ENCODE measurements at places on chromosomes 6 and 20.

- no peak for DNase-seq
Observed at GRCh38 chr6:157877149-157877548, 54.1 kb downstream of the SNX9 start.

DNA sequence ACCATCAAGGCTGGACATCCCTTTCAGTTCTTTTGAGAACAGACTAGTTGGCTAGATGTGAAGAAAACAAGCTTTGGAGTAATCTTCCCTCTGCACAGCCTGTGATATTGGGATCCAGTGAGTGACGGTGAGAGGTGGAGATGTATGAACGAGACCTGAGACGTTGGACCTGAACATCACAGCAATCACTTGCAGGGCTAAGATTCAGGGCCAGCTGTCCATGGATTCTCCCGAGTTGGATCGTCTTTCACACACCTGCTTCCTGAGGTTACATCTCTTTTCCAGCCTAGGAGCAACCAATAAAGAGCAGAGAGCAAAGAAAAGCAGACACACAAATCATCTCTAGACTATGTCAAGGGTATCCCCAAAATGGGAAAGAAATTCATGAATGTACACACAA lies 30.0 kb upstream of the TMEM14A start:
- no peak for DNase-seq

- no peak for DNase-seq
Observed at GRCh38 chr6:164996838-164997237, 312.6 kb downstream of the C6orf118 start.

DNA sequence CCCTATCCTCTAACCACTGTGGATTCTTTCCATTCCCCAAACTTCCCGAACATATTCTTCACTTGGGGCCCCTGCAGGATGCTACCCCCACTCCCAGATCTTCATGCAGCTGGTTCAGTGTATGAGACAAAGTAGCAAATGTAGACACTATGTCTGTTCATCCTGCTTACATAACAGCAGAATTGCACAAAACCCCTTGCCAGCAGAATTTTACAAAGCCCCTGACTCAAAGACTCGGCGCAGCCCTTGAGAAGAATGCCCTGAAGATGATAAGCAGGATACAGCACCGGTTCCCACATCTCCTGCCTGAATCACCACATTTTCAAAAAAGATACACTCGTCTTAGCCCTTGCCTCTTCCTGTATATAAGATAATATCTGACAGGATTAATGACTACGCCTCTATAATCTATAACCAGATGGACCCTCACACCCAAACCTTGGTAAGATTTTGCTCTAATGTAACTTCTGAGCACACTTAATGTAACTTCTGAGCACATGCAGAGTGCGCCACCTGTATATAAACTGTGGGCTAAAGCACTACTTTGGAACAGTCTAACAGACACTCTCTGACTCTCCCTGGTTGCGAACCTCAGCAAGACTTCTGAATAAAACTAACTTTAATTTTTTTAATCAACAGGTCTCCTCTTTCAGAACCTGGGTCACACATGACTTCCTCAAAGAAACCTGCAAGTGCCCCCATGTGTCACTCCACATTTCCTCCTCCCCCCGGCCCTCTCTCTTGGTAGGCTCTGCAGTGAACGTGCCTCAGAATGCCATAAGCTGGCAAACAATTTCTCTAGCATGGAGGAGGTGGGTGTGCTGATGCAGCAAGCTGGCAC lies 28.7 kb downstream of the RALGAPA2 start:
- no peak for DNase-seq

DNA sequence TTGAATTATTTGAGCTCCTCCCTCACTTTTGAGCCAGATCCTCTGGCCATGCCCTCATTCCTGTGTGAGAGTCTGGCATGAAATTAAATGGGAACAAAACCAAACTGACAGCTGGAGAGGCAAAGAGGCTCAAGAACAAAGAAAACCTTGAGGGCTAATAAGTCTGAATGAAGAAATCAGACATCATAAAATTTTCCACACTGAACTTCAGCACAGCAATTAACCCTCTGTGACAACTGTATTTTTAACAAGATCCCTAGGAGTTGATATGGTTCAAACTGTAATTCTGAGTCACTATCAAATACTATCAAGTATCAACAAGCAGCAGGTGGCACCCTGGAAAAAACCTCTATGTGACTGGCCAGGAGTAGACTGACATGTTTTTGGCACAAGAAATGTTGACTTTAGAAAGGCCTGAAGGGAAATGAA lies 109.4 kb upstream of the EMILIN3 start:
- DNase-seq: no peak
